ENCODE measurements at places on chromosomes 6 and 20.

DNA sequence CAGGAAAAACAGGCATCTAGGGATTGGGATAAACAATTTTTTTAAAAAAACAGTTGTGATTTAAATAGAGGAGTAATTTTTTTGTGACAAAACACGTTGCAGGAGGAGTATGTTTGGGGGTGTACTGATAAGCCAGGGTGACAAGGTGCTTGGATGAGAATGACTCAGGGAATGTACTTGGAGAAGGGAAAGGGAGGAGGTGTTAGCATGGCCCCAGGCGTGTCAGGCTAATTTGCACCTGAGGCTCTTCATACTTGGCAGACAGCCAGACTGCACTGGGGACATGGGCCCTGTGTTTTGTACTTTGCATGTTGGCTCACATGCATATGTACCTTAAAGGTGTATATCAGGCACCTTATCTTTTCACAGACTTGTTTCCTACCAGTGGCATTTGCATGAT, 22.8 kb downstream of the PANK2 start:
- DNase-seq: no peak

DNA sequence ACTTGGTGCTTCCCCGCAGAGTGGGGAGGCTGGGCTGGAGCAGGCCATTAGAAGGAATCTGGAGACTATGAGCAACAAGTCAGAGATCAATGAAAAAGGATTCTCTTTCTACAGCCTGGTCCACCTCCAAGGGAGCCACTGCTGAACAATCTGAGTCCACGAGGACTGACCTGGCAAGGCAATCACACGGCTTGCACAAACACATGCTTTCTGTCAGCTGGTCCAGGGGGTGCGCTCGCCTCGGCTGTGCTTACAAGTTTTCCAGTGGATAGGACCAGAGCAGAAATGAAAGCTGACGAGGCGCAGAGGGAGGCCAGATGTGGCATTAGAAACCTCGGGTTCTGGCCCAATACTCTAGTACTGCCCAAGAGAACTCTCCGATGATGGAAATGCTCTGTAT, 18.1 kb downstream of the KCNK5 start:
- DNase-seq: no peak

DNA sequence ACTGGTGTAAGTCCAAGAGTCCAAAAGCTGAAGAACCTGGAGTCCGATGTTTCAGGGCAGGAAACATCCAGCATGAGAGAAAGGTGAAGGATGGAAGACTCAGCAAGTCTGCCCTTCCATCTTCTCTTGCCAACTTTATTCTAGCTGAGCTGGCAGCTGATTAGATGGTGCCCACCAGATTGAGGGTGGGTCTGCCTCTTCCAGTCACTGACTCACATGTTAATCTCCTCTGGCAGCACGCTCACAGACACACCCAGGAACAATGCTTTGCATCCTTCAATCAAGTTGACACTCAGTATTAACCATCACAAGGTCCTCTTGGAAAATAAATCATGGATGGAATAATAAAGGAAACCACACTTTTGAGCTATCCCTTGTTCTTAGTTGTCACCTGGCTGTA, 121.2 kb downstream of the MAP3K7 start:
- DNase-seq: no peak

- no peak for DNase-seq
Measured at GRCh38 chr6:139156551-139156950, 21.7 kb downstream of the HECA start.

GRCh38 chr20:7728338-7728737, 211.9 kb downstream of the HAO1 start:
- DNase-seq: no peak

- no peak for DNase-seq
Measured at GRCh38 chr6:127690092-127690491, 113.1 kb downstream of the C6orf58 start.

GRCh38 chr6:157699777-157700636, 123.0 kb upstream of the SNX9 start:
- DNase-seq: no peak

- DNase-seq: no peak
Measured at GRCh38 chr6:17959302-17959701, 28.1 kb downstream of the KIF13A start.

Data from GM10248 (cell line).